Testis (tissue), 5 donors: ENCODE measurements at places on chromosomes 7 and 10.

DNA sequence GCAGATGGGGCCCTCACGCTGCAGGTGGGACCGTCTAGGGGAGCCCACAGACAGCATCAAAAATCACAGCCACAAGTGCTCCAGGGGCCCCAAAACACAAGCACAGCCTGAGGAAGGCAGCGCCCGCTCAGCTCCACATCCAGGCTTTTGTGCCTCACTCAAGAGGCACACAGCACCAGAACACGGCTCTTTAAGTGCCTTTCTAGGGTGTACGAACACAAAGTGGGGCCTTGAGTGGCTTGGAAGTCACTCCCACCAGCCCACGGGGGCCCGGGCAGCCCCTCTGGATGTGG lies 65.2 kb downstream of the DIP2C start:
- DNase-seq = no peak

DNA sequence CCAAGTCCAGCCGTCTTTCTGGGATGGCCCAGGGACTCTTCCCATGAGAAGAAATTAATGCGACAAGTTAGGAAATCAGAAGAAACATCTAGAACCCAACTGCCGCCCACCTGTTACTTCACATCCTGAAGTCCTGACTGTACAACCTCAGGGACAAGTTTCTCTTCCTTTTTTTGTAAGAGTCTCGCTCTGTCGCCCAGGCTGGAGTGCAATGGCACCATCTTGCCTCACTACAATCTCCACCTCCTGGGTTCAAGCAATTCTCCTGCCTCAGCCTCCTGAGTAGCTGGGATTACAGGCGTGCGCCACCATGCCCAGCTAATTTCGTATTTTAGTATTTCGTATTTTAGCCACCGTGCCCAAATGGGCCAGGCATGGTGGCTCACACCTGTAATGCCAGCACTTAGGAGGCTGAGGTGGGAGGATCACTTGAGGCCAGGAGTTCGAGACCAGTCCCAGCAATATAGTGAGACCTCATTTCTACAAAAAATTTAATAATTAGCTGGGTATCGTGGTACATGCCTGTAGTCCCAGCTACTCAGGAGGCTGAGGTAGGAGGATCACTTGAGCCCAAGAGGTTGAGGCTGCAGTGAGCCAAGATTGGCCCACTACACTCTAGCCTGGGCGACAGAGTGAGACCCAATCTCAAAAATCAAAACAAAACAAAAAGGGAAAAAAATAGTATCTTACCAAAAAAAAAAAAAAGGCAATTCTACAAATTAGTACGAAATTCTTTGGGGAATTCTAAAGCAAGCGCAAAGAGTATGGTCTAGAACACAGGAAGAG lies 20.8 kb downstream of the LAT2 start:
- DNase-seq = no peak

DNA sequence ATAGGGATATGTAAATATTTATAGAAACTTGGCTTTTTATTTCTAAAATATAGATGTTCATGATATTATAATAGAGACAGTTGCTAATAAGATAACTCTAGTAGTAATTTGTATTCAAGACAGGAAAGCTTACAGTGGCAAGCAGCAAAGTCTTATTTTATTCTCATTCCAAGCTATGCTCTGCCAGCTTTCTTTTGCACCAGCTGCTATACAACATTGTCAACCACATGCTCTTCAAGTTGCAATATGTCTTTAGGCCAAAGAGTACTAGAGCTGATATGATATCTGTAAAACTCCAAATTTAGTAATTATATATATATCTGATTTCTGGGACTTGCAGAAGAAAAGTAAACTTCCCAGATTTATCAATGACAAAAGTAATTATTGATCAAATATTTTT lies 350.1 kb downstream of the HGF start:
- DNase-seq = no peak

GRCh38 chr7:92656121-92656520 lies 65.9 kb upstream of the FAM133B start:
- no peak for DNase-seq

GRCh38 chr7:139588632-139589031 lies 65.1 kb downstream of the CLEC2L start:
- peak; percentile 32 for DNase-seq

- no peak for DNase-seq
Observed at GRCh38 chr10:132786884-132787494, 1.0 kb upstream of the NKX6-2 start.

DNA sequence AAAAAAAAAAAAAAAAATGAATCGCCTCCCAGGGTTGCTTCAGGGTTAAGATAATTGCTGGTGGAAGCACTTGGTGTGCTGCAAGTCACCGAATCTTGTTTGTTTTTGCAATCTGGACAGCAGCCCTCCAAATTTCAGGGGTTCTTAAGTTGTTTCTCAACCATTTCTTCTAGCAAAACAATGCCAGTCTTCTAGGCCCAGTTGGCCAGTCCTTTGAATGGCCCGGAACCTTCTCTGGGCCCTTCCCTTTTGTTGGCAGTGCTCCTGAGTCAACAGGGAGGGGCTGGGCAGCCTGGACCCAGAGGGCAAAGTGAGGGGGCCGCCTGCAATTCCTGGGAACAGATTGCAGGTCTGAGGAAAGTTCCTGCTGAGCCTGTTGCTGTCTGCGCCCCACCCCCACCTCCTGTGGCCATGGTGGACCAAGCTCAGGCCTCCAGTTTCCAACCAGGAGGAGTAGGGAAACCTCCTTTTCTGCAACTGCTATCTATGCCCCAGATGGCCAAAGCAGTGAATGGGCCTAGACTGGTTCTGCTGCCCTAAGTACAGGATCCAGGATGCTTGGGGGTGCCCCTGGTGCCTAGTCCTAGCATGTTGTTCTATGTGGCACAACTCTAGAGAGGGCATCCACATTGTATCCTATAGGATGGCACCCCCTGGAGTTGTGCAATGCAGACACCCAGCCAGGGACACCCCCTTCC lies 31.4 kb upstream of the PDCD4 start:
- DNase-seq = peak; percentile 56

DNA sequence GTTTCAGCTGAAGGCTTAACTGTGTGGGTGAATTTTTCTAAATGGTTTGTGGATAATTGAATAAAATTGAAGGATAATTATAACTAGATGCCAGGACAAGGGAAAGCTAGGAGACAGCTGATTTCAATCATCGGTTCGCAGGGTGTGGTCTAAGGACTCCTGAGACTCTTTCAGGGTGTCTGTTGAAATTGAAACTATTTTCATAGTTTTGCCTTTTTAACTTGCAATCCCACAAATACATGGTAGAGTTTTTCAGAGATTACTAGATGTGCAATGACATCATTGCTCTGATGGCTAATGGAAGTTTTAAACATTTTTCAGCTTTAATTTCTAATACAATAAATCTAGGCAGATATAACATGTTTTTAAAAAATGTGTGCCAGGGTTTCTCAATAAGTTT lies 18.5 kb downstream of the TRUB1 start:
- no peak for DNase-seq

- DNase-seq = no peak
Observed at GRCh38 chr7:23242935-23243334, 3.6 kb upstream of the GPNMB start.

DNA sequence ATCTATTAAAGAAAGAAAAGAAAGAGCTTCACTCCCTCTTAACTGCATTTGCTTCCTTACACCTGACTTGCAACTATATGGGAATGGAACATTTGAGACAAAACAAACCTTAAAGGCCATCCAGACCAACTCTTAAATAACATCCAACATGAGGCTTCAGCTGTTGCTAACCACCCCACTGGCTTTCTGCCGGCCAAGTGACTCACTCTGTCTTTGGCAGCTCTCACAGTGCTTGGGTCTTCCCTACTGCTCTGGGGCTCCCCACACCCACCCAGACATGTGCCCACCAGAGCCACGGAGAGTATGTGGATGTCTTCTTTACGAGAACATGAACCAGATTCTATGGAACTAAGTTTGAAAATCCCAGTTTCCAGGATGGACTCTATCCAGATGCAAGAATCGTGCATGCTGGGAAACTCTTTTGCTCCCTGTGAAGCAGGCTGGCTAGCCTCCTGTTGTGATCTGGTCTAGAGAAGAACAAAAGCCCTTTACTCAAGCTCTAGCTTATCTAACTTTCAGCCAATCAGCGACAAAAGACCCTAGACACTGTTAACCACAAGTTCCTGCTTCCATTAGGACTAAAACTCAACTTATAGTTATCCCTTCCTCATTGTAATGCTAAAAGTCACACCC lies 245.7 kb downstream of the TCERG1L start:
- DNase-seq = no peak
